ENCODE measurements at places on chromosomes 6 and 20.

DNA sequence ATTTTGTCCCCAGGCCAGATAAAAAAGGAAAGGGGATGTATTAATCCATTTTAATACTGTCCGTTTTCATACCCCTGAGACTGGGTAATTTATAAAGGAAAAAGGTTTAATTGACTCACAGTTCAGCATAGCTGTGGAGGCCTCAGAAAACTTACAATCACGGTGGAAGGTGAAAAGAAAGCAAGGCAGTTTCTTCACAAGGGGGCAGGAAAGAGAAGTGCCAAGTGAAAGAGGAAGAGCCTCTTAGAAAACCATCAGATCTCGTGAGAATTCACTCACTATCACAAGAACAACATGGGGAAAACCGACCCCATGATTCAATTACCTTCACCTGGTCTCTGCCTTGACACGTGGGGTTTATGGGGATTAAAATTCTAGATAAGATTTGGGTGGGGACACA, 152.5 kb downstream of the IBTK start:
- DNase-seq = no peak

DNA sequence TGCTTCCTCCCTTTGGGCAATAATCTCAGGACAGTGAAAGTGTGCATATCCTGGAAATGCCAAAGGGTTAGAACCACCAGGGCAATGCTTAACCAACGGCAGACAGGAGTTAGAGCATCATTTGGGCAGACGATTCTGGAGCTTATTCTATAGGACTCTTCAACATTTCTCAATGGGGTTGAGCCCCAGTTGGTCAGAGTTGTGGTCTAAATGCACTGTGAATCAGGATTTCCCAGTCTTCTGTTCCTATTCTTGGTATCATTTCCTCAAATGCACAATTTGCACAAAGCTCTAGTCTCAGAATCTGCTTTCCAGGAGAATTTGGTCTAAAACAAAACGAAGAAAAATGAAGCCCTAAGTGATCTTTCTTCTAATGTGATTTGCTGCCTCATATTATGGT, 389.6 kb upstream of the JAG1 start:
- DNase-seq = no peak

GRCh38 chr6:114762145-114762544, 419.3 kb upstream of the HS3ST5 start:
- DNase-seq = no peak

DNA sequence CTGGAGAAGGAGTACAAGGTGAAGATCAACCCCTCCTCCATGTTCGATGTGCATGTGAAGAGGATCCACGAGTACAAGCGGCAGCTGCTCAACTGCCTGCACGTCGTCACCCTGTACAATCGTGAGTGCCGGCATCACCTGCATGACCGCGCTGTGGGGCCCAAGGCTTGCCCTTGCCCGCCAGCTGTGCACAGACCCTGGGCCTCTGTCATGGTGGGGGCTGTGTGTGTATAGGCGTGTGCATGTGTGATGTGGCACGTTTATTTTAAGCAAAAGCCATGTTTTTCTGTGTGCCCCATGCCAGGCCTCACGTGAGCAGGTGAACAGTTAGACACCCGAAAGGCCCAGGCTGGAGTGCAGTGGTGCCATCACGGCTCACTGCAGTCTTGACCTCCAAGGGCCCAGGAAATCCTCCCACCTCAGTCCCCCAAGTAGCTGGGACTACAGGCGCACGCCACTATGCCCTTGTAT, 36.3 kb downstream of the PYGB start:
- DNase-seq = no peak

DNA sequence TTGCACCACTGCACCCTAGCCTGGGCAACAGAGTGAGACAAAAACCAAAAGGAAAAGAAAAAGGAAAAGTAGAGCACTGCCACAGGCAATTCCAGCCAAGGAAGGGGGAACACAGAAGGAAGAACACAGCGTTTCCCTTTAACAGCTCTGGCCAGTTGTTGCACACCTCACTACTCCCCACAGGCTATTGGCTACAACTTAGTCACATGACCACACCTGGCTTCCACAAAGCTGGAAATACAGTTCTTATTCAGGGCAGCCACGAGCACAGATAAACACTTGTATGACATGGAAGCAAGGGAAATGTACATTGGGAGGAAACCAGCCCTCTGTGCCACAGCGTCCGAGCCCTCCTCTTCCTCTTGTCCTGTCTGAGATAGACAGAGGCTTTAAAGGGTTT, 249.0 kb upstream of the JARID2 start:
- DNase-seq = no peak

- DNase-seq = no peak
These were observed 74.9 kb downstream of the TNFAIP3 start for GRCh38 chr6:137941995-137942394.

GRCh38 chr6:25959890-25960536, 2.6 kb upstream of the TRIM38 start:
- peak; percentile 18 for DNase-seq

DNA sequence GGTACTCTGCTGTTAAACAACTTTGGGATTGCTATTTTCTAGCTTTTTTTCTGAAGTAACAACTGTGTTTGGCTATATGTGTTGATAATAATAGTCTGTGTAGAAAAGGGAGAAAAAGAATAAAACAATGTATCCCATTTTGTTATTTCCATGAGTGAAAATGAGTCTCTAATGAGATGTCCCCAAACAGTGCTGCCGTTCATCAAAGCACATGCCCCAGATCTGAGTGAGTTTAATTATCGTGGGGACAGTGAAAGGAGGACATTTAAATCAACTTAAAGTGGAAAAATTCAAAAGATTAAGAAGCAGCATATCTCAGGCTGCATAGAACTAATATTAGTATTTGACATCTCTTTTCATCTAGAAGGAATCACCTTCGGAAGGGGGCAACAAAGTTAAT, 59.6 kb downstream of the NCOA7 start:
- no peak for DNase-seq

DNA sequence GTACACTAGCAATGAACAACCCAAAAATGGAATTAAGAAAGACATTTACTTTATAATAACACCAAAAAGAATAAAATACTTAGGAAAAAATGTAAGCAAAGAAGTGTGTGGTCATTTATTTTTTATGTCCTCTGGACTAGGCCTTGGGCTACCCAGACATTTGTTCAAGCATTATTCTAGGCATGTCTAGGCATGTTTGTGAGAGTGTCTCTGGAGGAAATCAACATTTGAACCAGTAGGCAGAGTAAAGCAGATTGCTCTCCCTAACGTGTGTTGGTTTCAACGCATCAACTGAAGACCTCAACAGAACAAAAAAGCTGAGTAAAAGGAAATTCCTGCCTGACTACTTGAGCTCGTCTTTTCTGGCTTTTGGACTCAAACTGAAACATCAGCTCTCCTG, 84.5 kb downstream of the ANKEF1 start:
- no peak for DNase-seq

DNA sequence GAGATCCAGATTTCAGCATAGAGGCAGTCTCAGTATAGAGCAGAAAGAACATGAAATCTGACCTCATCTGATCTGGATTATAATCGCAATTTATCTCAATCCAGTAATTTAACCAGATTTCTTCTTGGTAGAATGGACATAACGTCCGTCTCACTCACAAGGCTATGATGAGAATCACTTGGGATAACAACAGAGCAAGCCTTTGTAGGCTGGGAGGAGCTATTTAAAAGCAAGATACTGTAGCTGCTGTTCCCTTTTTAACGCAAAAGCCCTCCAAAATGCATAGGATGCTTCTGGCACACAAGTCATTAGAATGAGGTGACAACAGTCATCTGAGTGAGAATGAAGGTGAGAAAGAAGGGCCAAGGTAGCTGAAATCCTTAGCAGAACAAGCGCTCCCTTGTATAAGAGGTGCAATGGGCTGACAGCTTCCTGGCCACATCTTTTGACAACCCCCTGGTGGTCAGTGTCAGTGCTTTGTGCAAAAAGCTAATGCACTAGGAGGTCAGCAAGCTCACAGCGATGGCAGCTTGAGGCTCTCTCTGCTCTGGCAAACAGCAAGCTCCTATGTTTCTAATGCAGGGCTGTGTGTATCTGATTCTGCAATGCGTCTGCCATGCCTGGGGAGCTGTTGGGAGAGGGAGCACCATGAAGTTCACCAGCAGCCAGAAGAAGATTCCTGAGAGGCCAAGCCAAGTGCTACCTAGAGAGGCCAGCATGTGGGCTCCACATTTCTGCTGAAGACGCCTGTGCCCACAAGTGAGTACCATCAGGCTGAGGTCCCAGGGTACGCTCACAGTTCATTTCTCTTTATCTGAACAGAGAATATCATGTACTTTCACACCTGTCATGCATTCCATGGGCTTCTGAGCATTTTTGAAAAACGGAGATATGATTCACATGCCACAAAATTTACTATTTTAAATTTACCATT, 16.2 kb downstream of the METTL24 start:
- DNase-seq = no peak

DNA sequence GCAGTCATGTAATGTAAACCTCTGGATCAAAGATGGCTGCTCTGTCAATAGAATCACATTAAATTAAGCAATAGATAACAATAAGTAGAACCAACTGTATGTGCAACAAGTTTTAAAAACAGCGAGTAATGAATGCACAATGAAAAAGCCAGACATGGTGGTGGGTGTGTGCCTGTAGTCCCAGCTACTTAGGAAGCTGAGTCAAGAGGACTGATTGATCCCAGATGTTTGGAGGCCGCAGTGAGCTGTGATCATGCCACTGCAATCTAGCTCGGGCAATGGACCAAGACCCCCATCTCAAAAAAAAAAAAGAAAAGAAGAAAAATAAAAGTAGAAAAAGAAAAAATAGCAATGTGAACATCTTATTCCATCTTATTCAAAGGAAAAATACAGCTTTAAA, 558.7 kb upstream of the MMS22L start:
- no peak for DNase-seq

GRCh38 chr20:49635866-49636265, 67.9 kb upstream of the PTGIS start:
- no peak for DNase-seq

DNA sequence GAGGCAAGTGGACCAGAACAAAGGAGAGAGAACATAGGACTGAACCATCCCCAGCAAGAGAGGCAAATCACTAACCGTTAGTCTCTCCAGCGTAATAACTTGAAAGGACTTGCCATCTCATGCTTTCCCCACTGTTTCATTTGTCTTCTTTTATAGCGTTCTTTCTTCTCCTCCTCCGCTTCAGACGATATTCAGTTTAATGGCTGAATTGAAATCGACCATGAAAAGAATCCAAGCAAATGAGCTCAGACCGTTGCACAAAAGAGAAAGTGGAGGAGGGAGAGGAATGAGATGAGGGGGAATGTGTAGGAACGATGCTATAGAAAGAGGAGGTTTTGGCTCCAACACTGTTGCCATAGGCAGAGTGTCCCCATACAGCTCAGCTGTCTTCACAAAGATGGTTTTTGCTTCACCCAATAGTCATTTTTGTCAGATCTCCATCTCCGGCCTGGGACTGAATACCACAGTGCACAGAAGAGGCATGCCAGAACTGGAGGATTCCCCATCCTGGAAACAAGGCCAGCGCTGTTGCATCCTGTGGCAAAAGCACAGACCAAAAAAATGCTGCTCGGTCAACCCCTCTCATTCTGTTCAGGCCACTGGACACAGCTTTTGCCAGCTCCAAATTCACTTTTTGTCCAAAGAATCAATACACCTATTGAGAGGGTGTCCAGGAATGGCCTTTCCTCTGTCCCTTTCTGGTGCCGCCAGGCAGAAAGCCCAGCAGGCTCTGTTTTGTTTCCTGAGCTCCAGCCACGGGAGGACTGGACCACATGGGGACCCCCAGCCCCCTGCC, 176.1 kb downstream of the ID4 start:
- peak; percentile 7 for DNase-seq

GRCh38 chr20:49676581-49677291, 36.9 kb downstream of the B4GALT5 start:
- peak; percentile 57 for DNase-seq

- peak; percentile 56 for DNase-seq
These were observed 276.0 kb downstream of the TFAP2A start for GRCh38 chr6:10138917-10139316.

DNA sequence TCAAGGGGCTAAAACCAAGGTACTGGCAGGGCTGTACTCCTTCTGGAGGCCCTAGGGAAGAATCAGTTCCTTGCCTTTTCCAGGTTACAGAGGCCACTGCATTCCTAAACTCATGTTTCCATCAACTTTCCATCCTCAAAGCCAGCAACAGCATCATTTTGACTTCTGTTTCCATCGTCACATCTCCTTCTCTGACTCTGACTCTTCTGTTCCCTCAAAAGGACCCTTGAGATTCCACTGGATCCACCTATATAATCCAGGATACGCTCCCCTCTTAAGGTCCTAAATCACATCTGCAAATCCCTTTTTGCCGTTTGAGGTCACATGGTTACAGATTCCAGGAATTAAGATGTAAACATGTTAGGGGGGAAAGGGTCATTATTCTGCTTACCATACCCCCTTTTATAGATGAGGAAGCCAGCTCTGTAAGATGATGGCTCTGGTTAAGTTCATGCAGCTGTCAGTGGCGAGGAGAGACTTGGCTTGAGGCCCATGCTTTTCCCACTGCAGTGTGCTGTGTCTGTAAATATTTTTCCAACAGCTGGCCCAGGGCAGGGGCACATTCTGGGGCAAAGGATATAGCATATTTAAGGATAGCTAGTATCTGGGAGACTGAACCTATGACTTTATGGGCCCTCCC, 114.6 kb downstream of the TNFRSF21 start:
- no peak for DNase-seq

GRCh38 chr6:113744861-113745260, 112.3 kb upstream of the MARCKS start:
- DNase-seq = no peak

DNA sequence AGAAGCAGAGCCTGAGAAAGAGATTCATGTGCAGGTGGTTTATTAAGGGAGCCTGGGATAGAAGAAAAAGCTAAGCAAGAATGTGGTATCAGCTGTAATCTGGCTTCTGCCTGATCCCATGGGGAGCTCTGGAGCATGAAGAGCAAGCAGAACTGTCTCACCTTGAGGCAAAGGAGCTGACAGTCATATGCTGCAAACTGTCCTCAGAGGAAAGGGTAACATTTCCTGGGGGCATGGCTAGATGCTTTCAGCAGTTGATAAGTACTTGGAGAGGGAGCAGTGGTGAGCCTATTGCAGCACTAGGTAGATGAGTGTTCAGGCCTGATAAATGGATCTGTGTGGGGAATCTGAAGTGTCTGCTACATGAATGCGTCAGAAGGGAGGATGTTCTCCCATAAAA, 621.5 kb upstream of the BTBD3 start:
- DNase-seq = no peak

GRCh38 chr6:11353921-11354389, 121.5 kb upstream of the NEDD9 start:
- DNase-seq = peak; percentile 86

DNA sequence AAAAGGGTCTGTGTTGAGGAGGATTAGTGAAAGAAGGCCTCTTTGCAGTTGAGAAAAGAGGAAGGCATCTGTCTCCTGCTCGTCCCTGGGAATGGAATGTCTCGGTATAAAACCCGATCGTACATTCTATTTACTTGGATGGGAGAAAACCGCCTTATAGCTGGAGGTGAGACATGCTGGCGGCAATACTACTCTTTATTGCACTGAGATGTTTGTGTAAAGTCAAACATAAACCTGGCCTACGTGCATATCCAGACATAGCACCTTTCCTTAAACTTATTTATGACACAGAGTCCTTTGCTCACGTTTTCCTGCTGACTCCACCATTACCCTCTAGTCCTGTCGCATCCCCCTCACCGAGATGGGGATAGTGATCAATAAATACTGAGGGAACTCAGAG, 4.5 kb downstream of the TDP2 start:
- no peak for DNase-seq
